ENCODE measurements at places on chromosomes 3 and 15. TPM values are rescaled to one million over a fixed set of nuclear protein-coding genes. Genes with fewer than 3 reads are reported as not detected.

- no peak for DNase-seq
These were observed 584.3 kb downstream of the NSUN3 start for GRCh38 chr3:94647131-94647530.

- no peak for DNase-seq
These were observed 478.6 kb downstream of the SHQ1 start for GRCh38 chr3:72369681-72370080.

DNA sequence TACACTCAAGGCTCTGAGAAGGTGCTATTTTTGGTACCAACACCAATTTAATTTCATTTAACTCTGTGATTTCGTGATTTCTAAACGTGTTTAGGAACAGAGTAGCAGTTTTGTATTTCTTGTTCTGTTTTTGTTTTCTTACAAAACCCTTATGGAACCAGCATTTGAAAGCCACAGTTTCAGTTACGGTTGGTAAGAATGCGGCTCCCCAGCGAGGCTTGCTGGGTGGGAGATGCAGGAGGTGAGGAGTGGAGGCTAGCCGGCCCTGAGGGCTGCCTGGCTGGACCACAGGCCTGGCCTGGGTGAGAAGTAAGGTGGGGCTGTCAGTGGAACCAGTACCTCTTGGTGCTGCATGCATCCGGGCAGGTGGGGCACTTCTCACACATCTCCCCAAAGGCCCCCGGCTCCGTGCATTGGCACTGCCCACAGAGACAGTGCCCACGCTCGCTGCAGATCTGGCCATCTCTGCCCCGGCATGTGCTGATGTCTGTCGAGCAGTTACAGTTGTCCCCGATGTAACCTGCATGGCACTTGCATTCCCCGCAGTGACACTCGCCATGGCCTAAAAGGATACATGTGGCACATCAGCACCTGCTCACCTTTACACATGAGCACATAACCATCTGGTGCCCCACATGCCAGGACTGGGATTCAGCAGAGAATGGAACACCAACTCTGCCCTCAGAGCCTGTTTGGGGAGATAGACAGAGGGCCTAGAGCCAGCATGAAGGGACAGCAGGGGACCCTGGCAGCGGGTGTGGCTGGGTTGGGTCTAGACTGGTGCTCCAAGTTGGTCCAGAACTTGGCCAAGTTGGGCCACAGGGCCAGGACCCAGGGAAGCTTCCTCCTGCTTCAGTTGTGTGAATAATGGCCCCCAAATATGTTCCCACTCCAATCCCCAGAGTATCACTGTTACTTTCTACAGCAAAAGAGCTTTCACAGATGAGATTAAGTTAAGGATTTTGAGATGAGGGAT is 43.4 kb downstream of the UMPS start:
- DNase-seq = no peak

DNA sequence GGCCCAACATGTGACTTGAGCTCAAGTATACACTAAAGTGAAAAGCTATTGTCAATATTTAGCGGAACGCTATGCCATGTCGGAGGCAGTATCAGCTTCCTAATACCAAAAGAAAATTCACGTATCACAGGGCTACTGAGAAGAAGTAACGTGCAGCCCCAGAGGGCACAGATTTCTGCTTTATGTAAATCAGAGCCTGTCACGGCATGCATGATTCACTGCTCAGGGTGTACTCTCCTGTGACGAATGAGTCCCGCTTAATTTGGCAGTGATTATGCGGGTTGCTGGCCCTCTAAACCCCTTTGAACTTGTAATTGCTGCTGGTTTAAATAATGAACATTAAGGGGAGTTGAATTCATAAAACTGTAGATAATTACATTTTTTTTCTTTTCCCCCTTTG is 85.3 kb downstream of the MEIS2 start:
- peak; percentile 51 for DNase-seq

DNA sequence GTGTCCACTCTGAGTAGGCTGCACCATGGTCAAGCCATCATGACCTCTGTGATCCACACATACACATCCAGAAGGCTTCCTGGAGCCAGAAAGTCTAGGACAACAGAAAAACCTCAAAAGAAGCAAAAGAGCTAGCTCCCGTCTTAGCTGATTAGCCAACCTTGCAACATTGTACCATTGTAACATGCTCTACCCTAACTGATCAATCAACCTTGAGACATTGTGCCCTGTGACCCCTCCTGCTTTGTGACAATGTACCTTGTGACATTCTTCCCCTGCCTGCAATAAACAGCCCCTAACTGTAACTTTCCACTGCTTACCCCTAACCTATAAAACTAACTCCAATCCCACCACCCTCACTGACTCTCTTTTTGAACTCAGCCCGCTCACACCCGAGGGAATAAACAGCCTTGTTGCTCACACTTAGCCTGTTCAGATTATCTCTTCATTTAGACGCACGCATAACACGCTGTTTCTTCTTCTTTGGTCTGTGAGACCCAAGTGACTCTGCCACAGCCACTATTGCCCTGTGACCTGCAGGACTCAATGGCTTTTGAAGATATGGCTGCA is 1104.6 kb downstream of the OTOL1 start:
- no peak for DNase-seq

- no peak for DNase-seq
These were observed 31.7 kb downstream of the GOLGA6A start for GRCh38 chr15:74050556-74051234.

DNA sequence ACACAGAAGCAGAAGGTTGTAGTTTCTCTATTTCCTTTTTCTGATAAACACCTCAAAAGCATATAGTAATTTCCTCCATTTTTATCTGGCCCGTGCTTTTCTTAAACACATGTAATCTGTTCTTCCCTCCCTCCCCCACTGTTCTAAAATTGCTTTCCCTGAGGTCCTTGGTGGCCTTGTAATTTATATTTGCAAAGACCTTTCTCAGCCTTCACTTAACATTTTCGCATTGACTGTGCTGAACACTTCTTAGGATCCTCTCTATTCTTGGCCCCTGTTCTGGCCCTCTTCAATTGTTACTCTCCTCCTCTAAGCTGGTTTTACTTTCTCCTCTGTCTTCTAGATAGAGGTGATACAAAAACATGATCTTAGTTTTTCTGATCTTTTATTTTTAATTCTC is 28.3 kb downstream of the GAP43 start:
- DNase-seq = no peak

GRCh38 chr3:66633402-66634381 is 132.9 kb upstream of the LRIG1 start:
- no peak for DNase-seq

DNA sequence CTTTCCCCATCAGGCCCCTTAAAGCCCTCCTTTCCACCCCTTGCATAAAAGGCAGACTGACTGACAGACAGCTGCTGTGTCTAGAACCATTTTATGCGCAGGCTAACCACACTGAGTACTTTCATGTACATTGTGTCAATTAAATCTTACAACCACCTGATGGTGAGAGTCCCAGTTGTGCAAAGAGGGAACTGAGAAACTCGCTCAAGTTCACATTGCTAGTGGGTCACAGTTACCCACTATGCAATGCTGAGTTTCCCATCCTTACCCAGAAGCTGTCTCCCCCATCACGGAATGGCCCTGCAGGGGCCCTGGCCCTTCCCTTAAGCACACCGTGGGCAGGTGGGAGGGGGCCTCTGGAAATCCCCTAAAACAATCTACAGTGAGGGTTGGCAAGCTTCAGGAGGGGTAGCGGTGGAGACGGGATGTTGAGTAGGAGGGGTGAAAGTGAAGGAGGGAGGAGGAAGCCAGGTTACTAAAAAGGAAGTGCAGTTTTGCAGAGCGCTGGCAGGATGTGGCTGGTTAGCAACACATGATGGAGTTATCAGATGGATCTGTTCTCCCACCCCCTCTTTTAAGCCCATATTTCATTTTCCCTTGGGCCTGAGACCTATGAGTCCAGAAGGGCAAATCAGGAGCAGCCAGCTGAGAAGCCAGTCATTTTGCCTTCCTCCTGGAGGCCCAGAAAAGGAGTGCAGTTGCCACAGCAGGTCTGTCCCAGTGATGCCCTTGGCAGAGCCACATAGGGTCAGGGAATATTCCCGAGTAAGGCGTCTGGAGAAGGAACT is 30.0 kb downstream of the STARD5 start:
- DNase-seq = no peak

GRCh38 chr3:192408007-192408646 is 319.2 kb downstream of the FGF12 start:
- DNase-seq = no peak

GRCh38 chr3:127206611-127207516 is 13.9 kb downstream of the PRR23E start:
- no peak for DNase-seq

DNA sequence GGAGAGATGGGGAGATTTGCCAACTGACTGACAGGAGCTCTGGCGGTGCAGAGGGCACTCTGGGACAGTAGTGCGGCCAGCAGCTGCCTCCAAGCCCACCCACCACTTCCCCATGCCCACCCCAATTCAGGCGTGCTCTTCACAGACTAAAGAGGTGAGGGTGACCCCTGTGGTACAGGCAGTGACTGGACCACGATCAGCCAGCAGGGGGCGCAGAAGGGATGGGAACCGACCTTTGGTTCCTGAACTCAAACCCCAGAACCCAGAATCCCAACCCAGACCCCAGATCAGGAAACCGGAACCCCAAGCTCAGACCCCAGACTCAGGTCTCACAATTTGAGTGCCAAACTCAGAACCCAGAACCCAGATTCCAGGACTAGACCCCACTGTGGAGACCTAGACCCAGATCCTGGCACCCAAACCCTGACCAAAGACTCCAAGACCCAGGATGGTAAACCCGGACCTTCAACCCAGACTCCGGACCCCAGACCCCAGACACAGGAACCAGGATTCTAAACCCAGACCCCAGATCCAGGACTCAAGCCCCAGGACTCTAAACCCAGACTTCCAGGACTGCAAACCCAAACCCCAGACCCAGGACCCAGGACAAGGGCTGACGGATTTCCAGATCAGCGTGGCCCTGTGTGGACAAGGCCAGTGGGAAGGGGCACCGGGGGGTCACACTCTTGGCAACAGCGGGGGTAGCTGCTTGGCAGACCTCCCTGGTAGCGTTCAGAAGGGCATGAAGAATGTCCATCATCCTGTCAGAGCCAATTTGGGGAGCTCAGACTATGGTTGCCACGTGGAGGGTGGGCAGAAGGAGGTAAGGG is 3.7 kb upstream of the MYL3 start:
- DNase-seq = peak; percentile 42

- no peak for DNase-seq
These were observed 318.6 kb upstream of the ICE2 start for GRCh38 chr15:60797444-60798040.

GRCh38 chr15:50747523-50747922 is 18.0 kb downstream of the SPPL2A start:
- no peak for DNase-seq

DNA sequence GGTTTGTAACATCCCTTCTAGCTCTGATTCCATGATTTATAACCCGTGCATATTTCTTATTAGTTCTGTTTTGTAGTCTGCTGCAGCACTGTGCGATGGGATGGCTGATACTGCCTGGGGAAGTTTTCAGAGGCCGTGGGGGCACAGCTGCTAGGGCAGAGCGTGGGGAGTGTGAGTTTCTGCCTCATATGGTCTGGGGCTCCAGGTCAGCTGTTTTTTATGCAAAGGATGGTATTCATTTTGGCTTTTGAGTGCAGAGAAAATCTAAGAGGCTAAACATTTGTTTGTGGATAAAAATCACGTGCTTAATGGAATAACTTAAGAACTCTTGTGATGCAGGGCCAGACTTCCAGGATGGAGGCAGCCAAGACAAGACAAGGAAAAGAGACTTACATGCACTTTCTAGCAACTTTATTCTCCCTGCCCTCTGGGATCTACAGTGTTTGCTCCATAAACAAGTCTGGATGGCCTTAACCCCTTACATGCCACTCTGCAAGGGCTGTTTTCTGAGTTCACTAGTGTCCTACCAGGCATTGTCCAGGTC is 45.5 kb upstream of the CFAP161 start:
- DNase-seq = no peak

DNA sequence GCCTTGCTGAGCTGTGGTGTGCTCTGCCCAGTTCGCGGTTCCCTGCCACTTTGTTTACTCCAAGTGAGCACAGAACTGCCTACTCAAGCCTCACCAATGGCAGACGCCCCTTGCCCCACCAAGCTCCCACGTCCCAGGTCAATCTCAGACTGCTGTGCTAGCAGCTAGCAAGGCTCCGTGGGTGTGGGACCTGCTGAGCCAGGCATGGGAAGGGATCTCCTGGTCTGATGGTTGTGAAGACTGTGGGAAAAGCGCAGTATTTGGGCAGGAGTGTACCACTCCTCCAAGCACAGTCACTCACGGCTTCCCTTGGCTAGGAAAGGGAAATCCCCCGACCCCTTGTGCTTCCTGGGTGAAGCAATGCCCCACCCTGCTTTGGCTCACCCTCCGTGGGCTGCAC is 45.0 kb downstream of the SLC12A6 start:
- DNase-seq = no peak

DNA sequence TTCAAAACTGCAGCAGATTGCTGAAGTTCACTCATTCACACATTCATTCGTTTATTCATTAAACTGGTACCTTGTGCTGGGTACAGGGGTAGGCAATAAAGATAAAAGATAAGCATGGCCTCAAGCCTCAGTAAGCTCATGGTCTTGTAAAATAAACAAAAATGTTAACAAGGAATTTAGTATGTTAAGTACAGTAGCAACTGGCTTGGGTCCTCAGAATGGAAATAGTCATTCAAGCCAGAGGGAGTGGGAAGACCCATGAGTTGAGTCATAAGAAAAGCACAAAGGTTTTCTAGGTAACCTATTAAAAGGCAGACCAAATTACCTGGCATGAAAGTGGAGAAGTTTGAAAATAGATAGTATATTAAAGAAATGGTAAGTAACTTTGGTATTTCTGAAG is 163.3 kb downstream of the CDIN1 start:
- no peak for DNase-seq

DNA sequence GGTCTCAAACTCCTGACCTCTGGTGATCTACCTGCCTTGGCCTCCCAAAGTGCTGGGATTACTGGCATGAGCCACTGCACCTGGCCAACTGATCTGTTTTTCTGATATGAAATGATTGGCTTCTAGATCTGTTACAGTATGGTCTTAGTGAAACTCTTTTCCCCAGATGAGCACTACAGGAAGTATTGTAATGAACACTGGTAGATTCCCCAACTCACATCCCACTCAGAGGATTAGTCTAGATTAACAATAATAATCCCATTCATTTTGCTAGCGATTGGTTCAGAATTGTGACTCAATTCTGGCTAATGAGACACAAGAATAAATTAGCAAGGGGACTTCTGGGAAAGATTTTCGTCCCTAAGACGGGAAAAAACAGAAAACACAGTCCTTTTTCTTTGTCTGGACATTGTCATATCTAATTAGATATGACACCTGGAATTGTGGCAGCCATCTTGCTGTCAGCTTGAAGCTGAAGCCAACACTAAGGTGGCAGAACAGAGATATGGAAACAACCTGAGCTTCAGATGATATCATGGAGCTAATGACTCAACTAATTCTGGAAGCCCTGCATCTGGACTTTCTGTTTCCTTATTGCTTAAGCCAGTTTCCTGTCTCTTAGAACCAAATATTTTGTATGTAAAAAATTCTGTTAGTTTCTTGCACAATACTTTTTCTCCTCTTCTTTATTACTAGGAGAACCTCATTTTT is 17.4 kb upstream of the NPTN start:
- DNase-seq = no peak

Gene ADAMTS17
- total RNA-seq = 2.7 TPM

Gene FEZF2
- not detected for total RNA-seq

Gene WNT5A
- total RNA-seq = 9.5 TPM

Gene SPG21
- 98.8 TPM for total RNA-seq

Gene GALK2
- 52.3 TPM for total RNA-seq

Gene TOPAZ1
- 3.4 TPM for total RNA-seq

Gene CHRNA7
- 3.7 TPM for total RNA-seq

Gene EPHA6
- total RNA-seq = 1.1 TPM

Data from prostate gland (tissue), 2 donors.